ENCODE measurements at places on chromosomes 3 and 15.

GRCh38 chr15:40968290-40969085 lies 15.2 kb downstream of the CHAC1 start:
- no peak for DNase-seq

DNA sequence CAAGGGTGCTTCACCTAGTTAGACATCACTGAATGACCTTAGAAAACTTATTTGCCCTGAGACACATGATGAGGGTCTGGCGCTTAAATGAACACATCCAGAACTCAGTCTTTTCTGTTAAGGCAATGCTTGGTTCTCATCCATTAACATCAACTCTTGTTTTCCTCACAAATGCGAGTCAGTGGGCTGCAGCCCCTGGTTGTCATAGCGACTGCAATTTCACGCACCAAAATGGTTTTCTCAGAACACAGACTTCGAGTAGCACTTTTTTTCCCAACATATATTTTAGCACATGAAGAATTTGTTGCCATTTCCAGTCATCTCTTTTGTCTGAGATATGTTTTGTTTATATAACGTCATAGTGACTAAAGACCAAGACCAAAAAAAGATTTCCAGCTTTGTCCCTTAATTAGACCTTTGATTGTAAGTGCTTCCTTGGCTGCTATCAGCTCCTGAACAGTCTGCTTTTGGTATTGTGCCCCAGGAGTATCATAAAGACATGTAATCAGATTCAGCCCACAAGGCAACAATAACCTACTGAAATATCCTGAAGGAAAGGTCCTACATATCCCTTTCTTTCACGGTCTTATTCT lies 68.5 kb downstream of the GPR176 start:
- DNase-seq = no peak

DNA sequence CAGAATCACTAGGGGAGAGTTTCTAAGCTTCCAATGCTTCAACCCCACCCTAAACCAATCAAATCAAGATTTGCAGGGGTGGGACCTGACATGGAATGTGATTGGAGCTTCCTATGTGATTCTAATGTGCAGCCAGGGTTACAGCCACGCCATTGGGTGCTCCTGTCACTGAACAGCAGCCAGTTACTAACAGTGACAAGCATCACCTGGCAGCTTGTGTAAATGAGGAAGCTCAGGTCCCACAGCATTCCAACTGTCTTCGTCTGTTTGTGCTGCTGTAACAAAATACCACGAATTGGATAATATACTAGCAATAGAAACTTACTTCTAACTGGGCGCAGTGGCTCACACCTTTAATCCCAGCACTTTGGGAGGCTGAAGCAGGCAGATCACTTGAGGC lies 294.9 kb downstream of the SHQ1 start:
- DNase-seq = no peak

- DNase-seq = no peak
Measured at GRCh38 chr3:159859836-159860235, 128.8 kb upstream of the IL12A start.

GRCh38 chr15:54149115-54149531 lies 170.9 kb downstream of the UNC13C start:
- DNase-seq = no peak

DNA sequence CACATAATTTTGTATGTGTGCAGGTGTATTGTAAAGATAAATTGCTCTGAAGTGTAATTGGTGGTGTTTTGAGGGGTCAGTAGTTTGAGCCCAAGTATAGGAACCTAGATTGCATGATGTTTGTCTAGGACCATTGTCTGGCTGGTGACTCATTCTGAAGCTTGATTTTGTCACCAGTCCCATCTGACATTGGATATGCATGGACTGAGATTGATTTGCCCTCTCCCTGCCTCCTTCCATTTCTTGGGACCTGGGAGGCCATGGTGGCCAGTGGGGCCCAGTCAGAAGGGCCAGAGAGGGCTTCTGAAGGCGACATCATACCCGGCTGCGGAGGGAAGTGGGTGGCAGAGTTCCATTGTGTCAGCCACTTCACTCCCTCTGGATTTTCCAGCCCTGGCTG lies 62.3 kb downstream of the PDIA5 start:
- DNase-seq = no peak

DNA sequence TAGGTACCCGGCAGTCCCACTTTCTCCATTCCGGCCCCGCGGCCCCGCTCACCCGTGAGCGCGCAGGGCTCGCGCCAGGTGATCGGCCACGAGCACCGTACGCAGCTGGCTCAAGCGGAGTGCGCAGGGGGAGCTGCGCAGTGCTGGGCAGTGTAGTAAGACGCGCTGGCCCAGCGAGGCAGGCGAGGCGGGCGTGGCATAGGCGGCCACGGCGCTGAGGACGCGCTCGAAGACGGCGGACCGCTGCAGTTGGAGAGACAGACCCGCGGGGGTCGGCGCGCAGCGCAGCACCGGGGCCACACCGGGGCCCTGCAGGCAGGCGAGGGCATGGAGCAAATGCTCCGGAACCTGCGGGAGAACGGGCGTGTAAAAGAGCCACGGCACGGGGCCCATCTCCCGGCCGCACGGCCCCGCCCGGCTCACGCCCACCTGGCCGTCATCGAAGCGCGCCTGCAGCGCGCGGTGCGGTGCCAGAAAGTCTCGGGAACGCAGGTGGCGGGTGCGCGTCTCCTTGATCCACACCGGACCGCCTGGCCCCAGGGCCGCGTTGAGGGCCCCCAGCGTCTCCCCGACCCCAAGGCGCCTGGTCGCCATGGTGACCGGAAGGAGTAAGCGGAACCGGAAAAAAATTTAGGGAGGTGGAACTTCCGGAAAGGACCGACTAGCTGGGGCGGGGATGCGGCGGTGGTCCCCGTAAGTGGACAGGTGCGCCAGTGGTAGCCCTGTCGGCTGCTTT lies at the start of gene DALRD3:
Gene DALRD3, minus strand, starts transcription at position 610 of the 736 bp plus-strand sequence. Its CDS starts 16 bp downstream, at position 594.
- peak; percentile 65 for DNase-seq

- DNase-seq = no peak
Measured at GRCh38 chr3:143525408-143525807, 322.9 kb downstream of the SLC9A9 start.

GRCh38 chr3:27712136-27713077 lies 9.7 kb downstream of the EOMES start:
- DNase-seq = peak; percentile 63

- DNase-seq = peak; percentile 55
Measured at GRCh38 chr15:96340598-96341512, 10.4 kb downstream of the NR2F2 start.

GRCh38 chr3:74080056-74080461 lies 455.3 kb upstream of the PDZRN3 start:
- no peak for DNase-seq

GRCh38 chr3:120741837-120742197 lies 499 bp downstream of the RABL3 start:
- no peak for DNase-seq

DNA sequence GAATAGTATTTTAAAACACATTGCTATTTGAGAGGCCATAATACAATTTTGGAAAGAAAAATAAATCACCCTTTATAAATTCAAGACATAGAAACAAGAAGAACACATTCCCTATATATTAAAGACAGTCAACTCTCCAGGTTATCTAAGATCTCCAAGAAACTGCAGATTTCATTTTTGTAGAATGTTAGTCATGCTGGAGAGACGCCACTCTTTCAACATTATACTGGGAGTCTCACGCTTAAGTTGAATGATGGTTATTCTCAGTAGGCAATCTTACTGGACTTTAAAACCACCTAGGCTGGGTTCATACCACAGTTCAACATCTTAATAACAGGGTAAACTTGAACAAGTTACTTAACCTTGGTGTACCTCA lies 3.6 kb upstream of the CHRM5 start:
- DNase-seq = no peak

DNA sequence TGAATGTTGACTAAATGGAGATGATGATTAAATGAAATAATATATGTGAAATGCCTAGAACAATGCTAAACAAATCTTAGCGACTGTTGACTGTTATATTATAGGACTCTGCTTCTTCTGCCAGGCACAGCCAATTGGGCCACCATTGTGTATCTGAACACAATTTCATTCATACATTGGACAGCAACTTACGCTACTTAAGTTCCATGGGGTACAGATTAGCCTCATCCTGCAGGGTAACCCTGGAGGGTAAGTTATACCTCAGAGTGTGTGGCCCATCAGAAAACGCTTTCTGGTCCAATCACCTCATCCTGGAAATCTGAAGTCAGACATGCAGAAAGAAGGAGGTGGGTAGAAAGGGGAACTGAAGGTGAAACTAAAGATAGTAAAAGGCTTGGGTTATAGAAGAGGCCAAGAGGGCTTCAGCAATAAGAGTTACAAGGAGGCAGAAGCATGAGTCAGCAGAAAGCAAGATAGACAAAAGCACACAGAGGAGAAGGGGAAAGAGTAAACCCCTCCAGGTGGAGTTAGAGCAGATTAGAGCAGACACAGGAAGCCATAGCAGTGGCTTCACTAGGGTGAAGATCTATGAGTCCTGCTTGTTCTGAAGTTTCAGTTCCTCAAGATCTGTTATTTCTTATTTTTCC lies 119.3 kb upstream of the SLC24A5 start:
- DNase-seq = peak; percentile 11

DNA sequence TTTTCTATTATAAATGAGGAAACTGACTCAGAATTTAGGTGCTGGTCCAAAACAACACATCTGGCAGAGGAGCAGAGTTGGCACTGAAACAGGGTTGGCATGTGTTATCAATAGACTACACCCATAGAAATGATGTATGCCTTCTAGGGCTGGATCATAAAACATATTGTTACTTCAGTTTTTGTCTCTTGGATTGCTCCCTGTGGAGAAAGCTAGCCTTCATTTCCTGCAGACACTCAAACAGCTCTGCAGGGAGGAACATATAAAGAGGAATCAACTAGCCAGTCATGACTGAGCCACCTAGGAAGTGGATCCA lies 507 bp upstream of the MRPL3 start:
- DNase-seq = no peak

GRCh38 chr3:180280555-180280954 lies 243.8 kb upstream of the PEX5L start:
- no peak for DNase-seq

GRCh38 chr3:160569894-160570652 lies 4.7 kb upstream of the KPNA4 start:
- no peak for DNase-seq

GRCh38 chr15:99291643-99292042 lies 40.4 kb downstream of the LRRC28 start:
- DNase-seq = no peak

GRCh38 chr3:79236496-79236895 lies 531.3 kb downstream of the ROBO1 start:
- DNase-seq = no peak

DNA sequence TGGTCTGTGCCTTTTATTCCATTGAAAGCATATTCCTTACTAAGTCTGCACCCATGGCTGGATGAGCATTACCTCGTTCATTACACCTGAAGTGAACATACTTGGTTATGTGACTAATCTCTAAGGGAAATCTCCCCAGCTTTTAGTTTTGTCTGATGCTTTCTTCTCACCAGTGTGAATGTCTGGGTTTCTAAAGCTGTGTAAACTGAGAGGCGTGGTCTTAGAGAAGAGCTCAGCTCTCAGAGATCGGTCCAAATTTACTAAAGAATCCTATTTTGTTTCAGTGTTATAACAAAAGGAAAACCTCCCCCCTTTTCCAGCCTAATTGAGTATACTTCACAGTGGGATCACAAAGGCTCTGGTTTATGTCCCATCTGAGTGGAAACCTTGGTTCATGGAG lies 352.3 kb downstream of the PTPRG start:
- no peak for DNase-seq

DNA sequence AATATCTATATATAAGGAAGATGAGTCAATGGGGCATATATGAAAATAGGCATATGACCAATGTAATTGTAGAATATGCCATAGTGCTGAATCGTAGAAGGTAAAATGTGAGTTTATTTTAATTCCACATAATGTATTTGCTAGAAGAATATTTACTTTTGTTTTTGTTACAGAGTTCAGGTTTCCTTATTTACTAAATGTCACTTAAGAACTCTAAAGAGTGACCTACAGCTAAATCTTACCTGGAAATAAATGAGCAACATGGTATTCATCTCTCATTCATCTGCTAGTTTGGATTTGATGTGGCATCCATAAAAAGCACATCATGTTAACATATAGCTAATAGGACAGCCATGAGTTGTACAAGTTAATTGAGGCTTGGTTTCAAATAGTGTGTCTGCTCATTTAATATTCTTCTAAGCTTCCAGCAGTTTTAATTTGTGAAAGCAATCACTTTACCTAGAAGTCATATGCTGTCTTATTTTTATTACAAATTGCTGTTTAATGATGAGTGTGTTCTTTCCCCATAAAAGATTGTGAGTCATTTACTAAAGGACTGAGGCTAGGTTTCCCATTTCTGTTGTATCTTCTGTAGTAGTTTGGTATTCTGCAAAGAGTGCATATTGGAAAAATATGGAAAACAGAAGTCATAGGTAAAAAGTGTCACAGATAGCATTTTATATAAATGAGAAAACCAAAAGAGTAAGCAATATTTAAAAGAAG lies 222.1 kb upstream of the POU1F1 start:
- DNase-seq = no peak

GRCh38 chr3:134650431-134651346 lies at the start of gene KY:
Gene KY, minus strand, starts transcription at chr3:134651022. Its CDS starts 62 bp downstream, at chr3:134650960.
- peak; percentile 45 for DNase-seq

DNA sequence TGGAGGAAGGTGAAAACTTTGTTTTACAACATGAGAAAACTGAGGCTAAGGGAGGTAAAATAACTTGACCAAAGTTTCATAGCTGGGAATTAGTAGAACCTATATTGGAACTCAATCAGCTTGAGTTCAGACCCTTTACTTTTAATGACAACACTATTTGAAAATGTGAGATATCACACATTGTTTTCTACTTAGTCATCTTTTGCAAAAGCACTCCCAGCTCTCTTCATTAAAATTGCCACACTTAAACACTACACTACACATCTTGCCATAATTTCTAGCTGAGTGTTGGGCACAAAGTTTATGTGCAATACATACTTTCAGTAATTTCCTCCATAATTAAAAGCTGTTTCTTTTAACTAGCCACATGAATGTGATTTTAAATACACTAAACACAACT lies 230.4 kb upstream of the DCBLD2 start:
- DNase-seq = no peak

Measured in globus pallidus (tissue), 1 donor.